ENCODE measurements at places on chromosomes 12 and 14.

DNA sequence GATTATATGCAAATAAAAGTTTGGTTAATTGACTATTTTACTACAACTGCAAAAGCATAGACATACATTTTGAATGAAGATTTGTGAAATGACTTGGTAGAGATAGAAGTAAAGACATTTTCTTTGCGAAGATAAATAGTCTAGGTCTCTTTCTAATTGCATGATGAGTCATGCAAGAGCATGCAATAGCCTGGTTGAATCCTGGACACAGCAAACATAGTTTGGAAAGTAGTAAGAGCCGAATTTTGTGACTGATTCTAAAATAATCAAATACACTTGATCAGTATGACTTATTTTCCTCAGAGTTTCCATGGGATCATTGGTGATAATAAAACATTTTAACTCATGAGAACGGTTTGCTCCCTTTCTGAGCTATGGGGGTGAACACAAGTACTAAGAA is 27.7 kb upstream of the CAND1 start:
- DNase-seq = no peak

- no peak for DNase-seq
Observed at GRCh38 chr14:93073910-93074769, 41.6 kb downstream of the ITPK1 start.

GRCh38 chr14:59333668-59334067 is 131.5 kb downstream of the GPR135 start:
- no peak for DNase-seq

- no peak for DNase-seq
Observed at GRCh38 chr14:41865894-41866293, 259.2 kb downstream of the LRFN5 start.

DNA sequence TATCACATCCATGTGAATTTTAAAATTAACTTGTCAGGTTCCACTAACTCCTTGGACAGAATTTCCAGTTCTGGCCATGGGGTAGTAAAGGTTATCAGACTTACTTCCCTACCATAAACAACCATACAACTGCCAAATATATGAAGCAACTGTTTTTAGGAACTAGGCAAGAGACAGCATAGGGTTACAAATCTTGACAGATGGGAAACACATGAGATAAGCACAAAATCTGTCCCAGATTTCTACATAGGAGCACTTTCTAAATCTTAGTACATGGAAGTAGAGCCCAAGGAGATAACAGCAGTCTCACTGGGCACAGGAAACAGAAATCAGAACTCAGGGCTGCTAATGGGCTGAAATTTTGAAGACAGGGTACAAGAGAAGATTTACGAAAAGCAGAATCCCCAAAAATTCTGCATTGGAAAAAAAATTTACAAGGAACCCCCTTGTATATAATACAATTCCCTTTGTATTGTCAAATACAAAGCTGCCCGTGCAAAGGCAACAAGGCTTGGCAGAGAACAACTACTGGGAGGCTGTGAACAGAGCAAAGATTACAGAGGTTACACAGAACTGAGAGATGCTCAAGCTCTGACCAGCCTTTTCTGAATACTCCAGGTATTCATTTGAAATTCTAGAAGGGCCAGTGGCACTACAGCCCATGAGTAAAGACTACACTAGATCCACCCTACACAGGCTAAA is 43.2 kb downstream of the GALNT4 start:
- no peak for DNase-seq

- no peak for DNase-seq
Observed at GRCh38 chr14:58774531-58774930, 136.8 kb downstream of the DACT1 start.

- no peak for DNase-seq
Observed at GRCh38 chr14:99357916-99358390, 86.0 kb upstream of the BCL11B start.

DNA sequence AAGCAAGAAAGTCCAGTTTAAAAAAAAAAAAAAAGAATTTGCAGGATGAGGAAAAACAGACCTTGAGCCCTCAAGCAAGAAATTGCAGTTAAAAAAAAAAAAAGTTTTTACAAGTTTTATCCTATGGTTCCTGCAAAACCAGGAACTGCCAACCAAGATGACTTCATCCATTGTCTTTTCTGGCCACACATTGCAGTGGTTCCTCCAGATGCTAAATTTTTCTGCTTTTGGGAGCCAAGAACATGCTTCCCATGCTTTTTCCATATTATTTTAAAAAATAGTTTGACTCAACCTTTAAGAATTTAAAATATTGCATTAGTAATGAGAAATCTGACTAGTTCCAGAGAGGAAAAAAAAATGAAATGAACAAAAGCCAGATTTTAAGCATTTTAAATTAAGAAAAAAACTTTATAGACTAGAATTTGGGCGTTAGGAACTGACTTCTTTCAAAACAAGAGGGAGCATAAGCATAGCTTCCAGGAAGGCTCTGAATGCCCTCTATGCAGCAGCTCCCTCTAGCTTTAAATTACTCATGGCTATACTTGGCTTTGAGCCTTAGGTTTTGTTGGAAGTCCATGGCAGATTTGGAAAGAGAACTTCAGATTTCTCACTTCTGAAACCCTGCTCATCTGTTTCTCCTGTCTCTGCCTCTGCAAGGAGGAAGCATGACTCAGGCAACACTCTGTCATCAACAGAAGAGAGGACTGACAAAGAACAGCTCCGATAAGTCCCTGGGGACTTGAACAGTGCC is 124.5 kb downstream of the GPR65 start:
- peak; percentile 58 for DNase-seq

DNA sequence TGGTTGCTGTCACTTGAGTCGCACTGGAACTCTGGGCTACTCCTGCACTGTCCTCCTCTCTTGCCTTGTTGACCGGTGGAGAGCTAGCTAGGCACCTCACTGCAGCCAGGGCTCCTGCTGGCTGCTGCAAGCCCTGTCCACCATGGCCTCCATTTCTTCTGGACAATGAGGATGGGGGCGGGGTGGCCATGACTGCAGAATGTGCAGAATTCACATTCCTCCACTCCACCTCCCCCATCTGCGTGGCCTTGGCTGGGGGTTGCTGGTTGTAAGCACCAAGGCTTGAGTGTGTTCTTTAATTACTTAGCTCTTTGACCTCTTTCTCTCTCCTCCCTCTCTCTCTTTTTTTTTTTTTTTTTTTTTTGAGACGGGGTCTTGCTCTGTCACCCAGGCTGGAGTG is 248.5 kb downstream of the PCNX1 start:
- no peak for DNase-seq

GRCh38 chr12:62075870-62076269 is 184.3 kb upstream of the USP15 start:
- no peak for DNase-seq

DNA sequence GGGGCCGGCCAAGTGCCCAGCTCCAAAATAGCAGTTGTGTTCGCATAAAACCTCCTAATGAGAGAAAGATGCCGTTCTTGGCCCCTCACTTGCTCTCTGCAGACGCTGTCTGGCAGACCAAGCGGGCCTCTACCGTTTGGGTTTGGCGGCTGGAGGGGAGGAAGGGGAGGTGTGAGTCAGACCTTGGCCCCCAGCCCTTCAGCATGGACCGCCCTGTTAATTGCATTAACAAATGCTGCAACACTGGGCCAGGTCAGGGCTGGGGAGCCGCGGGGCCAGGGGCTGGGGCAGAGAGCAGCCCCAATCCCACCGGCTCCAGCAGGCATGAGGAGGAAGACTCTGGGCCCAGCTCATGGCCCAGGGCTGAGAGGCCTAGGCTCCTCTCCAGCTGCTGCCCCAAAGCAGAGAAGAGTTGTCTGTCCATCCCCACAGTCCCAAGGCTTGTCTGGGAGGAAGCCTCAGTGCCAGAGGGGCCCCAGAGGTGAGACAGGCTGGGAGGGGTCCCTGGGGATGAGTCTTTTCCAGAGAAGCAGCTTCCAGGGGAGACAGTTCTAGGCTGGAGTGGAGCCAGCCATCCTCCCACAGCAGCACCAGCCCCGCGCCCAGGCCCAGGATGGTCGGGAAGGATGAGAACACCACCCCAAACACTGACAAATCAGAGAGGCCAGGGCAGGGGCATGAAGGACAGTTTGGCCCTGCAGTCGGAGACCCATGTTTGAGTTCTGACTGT is 16.9 kb downstream of the LTBP2 start:
- no peak for DNase-seq

DNA sequence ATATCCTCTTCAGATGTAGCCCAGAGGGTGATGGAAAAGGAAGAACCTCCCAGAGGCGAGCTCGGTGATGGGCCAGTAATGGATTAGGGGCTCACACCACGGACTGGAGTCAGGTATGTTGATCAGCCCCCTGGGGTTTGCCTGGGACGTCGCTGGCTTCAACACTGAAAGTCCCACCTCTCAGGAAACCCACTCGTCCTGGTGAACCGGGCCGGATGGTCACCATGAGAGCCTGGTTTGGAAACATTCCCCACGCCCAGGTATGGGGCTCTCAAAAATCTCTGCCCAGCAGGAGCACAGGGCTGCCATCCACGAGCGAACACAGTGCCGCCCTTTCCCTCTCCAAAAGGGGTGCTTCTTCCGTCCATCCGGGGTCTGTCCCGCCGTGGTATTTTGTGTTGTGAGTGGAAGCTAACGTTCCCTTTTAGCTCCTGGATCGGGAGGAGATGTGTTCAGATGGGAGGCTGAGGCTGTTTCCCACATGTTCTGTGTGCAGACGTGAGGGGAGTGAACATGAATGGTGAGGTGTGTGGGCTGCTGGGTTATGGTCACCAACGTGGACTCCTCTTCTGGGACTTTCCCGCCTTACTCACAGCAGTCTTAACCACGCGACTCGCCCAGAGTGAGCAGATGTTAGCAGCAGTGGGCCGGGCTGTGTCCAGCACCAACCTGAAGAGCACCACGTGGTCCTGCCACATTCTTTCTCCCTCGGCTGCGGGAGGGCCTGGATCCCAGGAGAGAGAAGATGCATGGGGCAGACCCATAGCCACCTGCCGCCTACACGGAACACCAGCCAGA is 139.2 kb downstream of the KIF26A start:
- DNase-seq = no peak

DNA sequence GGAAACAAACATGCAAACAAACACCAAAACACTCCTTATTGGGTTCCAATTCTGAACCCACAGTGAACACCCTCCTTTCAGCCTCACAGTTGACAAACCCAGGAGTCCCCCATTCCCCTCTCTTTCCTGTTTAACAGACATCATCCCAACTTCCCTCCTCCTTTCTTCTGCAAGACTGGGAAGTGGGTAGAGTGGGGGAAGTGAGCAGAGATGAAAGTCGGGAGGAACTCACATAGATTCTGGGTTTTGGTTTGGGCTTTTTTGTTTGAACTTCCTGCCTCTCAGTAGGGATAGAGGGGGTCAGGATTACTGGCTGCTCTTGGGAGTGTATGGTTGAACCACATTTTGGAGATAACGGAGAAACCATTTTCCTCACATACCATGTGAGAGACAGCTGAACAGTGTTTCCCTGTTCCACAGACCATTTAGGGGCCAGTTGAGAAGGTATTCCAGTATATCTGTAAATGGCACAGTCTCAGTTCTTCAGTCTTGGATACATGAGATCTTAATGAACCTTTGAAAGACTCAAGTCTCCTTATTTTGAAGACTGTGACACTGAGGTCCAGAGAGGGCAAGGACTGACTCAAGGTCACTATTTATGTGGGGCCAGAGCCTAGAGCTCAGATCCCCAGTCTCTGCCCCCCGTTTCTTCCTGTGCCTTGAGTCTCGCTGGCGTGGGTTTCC is 3.9 kb upstream of the GPR84 start:
- DNase-seq = no peak

- DNase-seq = no peak
Observed at GRCh38 chr12:49887091-49887490, 16.6 kb downstream of the FAIM2 start.

DNA sequence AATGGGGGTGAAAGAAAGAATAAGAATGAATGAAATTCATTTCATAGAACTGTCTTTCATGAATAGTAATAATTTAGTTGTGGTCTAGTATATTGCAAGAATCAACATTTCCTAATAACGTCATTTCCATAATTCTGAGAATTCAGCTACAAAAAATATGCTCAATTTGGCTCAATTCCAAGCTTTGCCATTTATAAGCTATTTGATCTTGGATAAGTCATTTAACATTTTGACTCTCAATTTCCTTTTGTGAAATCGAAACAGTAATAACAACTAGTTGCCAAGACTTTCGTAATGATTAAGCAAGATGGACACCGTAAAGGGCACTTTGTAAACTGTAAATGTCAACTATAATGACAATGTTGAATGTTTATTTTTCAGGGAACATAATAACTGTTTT is 18.1 kb downstream of the NOS1 start:
- DNase-seq = no peak

Measured in NCI-H460 (cell line).